ENCODE measurements at places on chromosomes 1 and 21.

GRCh38 chr1:89910780-89911179 lies 84.1 kb upstream of the ZNF326 start:
- DNase-seq: peak; percentile 49

DNA sequence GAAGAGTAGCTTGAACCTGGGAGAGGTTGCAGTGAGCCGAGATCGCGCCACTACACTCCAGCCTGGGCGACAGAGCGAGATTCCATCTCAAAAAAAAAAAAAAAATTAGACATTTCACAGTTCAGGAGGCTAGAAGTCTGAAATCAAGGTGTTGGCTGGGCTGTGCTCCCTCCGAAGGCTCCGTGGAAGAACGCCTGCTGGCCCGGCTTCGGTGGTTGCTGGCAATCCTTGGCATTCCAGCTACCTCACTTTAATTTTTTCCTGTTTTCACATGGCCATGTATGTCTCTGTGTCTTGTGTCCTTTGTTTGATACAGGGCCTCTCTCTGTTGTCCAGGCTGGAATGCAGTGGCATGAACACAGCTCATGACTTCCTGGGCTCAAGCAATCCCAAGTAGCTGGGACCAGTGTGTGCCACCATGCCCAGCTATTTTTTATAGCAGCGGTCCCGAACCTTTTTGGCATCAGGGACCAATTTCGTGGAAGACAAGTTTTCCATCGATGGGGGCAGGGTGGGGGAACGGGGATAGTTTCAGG lies 24.5 kb downstream of the OPRD1 start:
- DNase-seq: no peak

DNA sequence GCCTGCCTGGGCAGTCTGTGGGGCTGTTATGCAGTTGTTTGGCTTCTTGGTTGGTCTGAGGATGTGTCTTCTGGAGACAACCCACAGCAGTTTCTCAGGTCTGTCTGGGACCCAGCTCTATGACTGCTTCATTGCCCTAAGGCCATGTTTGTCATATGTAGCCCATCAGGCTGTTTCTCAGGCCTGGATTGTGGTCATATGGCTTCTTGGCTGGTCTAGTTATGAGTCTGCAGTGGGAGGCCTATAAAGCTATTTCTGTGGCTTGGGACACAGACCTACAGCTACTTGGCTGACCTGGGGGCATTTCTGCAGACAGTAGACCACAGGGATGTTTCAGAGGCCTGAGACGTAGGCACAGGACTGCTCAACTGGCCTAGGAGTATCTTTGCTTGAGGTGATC lies 41.5 kb downstream of the CHIA start:
- no peak for DNase-seq

GRCh38 chr1:38693031-38693430 lies 166.5 kb downstream of the RRAGC start:
- DNase-seq: no peak

DNA sequence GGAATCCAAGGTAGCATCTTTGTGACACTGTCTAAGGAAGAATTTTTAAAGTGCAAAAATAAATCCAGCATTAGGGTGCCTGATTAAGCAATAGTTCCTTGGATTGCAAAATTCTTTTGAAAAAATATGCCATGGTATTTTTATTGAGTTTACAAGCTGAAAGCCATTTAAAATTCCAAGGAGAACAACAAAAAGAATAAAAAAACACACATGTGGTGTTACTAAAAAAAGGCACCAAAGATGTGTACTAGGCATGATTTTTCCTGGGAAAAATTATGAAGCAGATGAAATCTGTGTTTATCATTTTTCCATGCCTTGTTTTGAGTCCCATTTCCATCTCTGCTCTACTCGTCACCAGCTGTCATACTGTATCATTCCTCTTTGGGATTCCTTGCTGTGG lies 157.0 kb upstream of the ZNHIT6 start:
- peak; percentile 38 for DNase-seq

GRCh38 chr1:92858564-92859399 lies 26.9 kb downstream of the RPL5 start:
- DNase-seq: peak; percentile 89

- DNase-seq: no peak
These were observed 46.4 kb downstream of the PKNOX1 start for GRCh38 chr21:43020771-43021170.

DNA sequence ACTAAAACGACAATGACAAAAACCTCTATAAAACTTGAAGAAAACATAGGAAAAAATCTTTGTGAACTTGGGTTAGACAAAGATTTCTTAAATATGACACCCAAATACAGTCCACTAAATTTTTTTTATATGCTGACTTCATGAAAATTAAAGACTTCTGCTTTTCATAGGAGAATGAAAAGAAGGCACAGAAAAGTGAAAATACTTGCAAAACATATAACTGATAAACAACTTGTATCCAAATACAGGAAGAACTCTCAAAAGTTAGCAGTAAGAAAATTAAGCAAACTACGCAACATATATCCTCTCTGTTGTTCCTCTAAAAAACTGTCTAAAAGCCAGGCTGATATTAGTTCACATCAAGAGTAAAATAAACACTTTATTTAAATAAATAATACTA lies 53.6 kb downstream of the KIFAP3 start:
- DNase-seq: no peak
